Hippocampal formation (tissue), 2 donors: ENCODE measurements at places on chromosomes 7 and 10.

GRCh38 chr10:117684672-117685211, 142.2 kb downstream of the EMX2 start:
- no peak for DNase-seq

DNA sequence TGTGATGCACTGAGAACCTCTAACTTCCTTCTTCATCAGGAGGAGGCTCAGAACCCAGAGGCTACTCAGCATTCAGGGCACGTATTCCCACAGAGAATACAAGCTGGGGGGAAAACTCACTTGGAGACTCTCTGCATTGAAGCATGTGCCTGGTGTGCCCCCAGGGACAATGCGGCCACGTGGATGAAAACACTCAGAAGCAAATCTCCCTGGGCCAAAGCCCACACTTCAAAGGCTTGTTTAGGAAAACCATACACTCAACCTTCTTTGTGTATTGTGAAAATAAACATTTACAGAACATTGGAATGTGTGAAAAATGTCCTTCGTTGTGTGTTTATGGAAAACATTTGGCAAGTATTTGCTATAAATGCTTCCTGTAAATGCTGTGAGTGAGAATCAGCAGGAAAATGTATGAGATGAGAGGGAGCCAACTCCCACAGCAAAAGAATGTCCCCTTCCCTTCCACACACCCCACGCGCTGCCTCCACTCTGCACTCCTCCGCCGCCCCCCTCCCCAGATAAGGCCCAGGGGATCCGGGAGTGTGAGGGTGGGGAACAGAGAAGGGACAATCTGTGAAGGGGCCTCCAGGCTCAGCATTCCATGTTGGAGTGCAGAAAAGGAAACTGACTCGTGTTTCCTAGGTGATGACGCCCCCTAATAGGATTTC, 339.5 kb downstream of the ELMO1 start:
- DNase-seq: peak; percentile 16

- no peak for DNase-seq
Observed at GRCh38 chr7:77266291-77266794, 66.7 kb upstream of the FGL2 start.

GRCh38 chr7:156334636-156335035, 305.9 kb upstream of the RNF32 start:
- no peak for DNase-seq

DNA sequence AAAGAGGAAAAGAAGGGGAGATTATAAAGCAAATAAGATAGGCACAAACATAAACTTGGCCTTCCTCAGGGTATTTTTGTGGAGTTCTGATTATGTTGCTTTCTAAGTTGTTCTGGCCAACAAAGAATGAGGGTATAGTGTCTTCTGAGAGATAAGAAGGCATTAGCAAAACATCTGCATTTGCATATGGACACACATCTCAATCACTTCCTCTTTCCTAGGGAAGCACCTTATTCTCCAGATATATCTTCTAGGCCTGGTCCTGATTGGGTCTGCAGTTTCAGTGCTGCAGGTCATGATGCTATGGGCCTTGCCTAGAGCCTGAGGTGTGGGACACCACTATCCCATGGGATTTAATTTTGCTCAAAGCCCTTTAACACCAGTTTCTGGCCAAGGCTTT, 308.8 kb upstream of the PHYHIPL start:
- no peak for DNase-seq

- DNase-seq: no peak
Observed at GRCh38 chr10:128929131-128929530, 537.9 kb upstream of the MGMT start.

GRCh38 chr10:76769161-76769560, 868.4 kb downstream of the KCNMA1 start:
- DNase-seq: no peak

DNA sequence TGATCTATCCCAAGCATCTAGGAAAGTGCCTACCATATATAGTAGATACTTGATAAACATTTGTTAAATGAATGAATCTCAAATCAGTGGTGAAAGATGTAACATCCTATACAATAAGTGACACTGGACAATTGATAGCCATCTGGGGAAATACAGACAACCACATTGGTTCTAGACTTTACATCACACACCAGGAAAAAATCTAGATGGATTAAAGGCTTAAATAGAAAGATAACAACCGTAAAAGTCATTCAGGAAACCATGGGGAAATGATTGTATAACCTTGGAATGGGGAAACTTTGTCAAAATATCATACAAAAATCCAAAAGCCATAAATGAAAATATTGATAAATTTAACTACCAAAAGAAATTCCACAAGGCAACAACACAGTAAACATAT, 7.0 kb upstream of the GARIN1A start:
- no peak for DNase-seq

DNA sequence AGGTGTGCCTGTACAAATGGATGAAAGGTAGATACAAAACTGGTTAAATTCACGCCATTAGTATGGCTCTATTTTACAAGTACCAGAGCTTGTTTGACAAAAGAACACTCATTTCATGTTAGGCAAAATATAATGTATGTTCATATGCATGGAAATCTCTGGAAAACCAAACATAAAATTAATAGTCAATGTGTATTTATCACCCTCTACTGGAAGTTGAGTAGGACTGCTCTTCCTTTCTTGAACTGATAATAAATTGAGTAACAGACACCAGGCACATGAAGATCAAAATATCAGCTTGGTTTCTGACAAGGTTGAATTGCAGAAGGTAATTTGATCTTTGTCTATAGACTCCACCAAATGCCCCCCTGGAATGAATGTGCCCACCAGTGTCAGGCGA, 19.8 kb upstream of the AKR1B1 start:
- no peak for DNase-seq

DNA sequence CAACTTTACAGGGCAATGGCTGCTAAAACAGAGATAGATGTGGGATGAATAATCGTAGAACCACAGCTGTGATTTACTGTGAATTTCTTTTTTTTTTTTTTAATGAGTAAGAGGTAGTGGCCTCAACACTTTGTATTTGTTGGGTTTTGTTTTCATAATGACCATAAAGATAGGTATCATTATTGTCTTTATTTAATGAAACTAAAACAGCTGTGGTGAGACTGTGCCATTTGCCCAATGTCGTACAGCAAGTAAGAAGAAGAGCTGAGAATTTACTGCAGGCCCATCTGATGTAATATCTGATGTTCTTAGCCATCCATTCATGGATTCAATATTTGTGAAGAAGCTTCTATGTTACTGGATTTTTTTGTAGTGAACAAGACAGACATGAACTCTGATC, 271.2 kb downstream of the IPMK start:
- DNase-seq: no peak

GRCh38 chr10:122348935-122349361, 25.6 kb upstream of the PLEKHA1 start:
- no peak for DNase-seq

- no peak for DNase-seq
Observed at GRCh38 chr10:70048030-70048723, 4.5 kb upstream of the MACROH2A2 start.

- DNase-seq: no peak
Observed at GRCh38 chr7:26278770-26279169, 12.9 kb upstream of the SNX10 start.
